Fibroblast of lung (primary cell): ENCODE measurements at places on chromosomes 7 and 10.

DNA sequence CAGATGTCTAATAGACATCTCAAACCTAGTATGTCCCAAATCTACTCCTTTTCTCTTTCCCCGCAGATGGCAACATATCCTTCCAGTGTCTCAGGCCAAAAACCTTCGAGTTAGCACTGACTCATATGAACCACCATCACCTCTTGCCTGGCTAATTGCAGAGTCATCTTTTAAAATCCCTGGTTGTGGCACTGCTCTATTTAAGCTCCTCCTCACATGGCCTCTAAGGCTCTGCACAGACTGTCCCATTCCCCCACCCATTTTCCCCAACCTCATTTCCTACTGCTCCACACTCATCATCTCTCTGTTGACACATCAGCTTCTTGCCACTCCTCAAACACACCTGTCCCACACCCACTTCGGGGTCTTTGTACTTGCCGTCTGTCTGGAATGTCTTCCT, 16.8 kb upstream of the HBP1 start:
- peak; percentile 63 for DNase-seq

DNA sequence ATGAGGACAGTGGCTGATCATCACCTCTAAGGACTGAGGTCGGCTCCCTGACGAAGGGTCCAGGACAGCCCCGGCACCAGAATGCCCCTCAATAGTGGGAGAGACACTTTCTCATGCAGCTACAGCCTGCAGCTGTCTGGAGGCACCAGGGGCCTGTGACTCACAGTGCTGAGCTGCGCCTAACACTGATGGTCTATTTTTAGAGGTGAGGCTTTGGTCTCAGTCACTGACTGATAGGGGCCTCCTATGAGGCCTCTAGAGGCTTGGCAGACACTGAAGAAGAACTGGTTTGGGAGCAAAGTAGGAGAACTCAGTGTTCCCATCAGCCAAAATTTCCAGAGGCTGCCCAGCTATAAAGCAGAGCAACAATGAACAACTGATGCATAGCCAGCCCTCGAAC, 130.1 kb downstream of the COBL start:
- peak; percentile 1 for DNase-seq

GRCh38 chr7:45923290-45923689, 2.2 kb upstream of the IGFBP3 start:
- DNase-seq: peak; percentile 79

- DNase-seq: no peak
Measured at GRCh38 chr10:25232204-25232603, 57.4 kb downstream of the GPR158 start.

- no peak for DNase-seq
Measured at GRCh38 chr7:69787736-69788431, 189.6 kb downstream of the AUTS2 start.

- DNase-seq: no peak
Measured at GRCh38 chr7:25844102-25844870, 307.7 kb upstream of the NFE2L3 start.

DNA sequence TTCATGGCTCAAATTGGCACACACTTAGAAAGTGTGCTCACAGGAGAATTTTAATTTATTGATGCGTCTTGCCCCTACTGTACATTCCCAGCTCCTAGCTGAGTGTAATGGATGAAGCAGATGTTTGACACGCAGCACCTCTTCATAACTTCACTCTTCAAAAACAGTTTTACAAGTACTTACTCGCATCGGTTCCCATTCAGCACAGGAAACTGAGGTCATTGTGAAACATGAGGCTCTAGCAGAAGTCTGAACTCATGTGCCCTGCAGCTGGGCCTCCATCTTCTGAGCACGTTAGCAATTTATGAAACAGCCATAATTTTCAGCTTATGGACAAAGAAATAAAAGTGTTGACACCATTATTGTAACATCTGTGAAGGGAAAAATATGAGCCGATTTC, 558.9 kb upstream of the MGMT start:
- DNase-seq: no peak

DNA sequence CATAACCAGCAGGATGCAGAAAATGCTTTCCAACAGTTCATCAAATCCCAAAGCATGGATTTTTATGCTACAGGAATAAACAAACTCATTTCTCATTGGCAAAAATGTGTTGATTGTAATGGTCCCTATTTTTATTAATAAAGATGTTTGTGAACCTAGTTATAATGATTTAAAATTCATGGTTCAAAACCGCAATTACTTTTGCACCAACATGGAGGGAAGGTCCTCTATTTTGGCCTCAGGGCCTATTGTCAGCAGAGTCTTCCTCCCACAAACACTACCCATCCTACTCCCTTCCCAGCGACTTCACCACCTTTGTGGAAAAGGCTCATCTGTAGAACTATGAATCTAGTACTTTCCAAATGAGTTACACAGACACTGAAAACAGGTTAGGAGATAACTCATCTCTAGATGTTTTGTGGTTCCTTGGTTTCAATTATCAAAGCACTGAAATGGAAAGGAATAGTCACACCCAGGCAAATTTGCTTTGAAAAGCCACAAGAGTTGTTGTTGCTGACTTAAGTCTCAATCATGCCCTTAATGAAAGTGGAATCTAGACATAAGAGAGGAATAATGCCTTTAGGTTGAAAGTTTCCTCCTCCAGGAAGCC, 59.4 kb upstream of the FRMD4A start:
- DNase-seq: no peak

DNA sequence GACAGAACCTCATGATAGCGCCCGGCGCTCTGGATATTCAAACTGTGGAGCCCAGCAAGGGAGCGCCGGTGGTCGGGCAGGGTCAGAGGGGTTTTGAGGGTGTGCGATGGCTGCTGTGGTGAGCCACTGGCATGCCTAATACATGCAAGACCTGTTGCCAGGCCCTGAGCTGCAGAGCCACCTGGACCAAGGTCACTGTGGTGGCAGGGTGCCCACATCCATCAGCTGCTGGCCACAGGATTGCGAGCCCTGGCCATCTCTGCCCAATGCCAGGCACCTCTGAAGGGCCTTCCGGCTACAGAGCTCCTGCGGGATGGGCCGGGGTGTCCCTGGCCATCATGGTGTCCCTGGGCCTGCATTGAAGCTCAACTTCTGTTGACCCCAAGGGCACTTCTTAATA, 123.0 kb upstream of the TNRC18 start:
- DNase-seq: no peak

GRCh38 chr10:61390851-61391250, 62.3 kb downstream of the TMEM26 start:
- DNase-seq: no peak

GRCh38 chr10:4016214-4016740, 231.3 kb upstream of the KLF6 start:
- no peak for DNase-seq

- DNase-seq: no peak
Measured at GRCh38 chr10:21972584-21972983, 30.9 kb downstream of the DNAJC1 start.

DNA sequence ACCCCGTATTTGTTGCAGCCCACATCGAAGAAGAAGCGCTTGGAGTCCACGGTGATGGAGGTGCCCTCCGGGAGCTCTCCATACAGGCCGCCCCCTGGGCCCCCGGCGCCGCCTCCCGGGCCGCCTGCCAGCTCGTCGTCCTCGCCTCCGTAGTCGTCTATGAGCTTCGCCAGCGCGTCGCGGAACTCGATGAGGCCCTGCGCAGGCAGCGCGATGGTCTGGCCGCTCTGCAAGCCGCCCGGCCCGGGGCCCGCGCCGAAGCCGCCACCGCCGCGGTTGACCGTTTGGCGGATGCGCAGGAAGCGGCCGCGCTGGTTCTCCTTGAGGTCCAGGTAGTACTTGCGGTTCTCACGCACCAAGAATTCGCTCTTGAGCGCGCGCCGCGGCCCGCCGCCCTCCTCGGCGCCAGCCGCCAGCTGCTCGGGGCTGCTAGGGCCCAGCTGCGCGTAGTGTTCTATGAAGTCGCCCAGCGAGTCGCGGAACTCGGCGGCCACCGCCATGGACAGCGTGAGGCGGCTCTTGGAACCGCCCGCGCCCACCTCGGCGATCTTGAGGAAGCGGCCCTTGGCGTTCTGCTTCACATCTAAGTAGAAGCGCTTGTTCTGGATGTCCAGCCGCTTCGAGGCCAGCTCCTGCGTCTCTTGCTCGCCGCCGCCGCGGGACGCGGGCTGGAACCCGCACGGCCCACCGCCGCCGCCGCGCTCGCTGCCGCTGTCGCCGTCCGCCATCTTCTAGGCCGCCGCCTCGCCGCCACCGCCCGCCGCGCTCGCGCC, 523 bp downstream of the PURB start:
- peak; percentile 74 for DNase-seq

- no peak for DNase-seq
Measured at GRCh38 chr10:132149917-132150316, 36.8 kb upstream of the DPYSL4 start.

- DNase-seq: peak; percentile 82
Measured at GRCh38 chr10:70492786-70493659, 14.5 kb downstream of the PALD1 start.

- DNase-seq: peak; percentile 48
Measured at GRCh38 chr10:14220026-14220425, 110.7 kb downstream of the FRMD4A start.

DNA sequence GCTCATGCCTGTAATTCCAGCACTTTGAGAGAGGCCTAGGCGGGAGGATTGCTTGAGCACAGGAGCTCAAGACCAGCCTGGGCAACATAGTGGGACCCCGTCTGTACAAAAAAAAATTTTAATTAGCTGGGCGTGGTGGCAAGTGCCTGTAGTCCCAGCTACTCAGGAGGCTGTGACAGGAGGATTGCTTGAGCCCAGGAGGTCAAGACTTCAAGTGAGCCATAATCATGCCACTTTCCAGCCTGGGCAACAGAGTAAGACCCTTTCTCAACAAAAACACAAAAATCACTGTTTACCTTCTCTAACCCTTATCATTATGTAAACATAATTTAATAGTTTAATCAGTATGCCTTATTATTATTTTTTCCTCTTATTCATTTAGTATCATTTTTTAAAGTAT, 44.5 kb downstream of the GBF1 start:
- no peak for DNase-seq

- peak; percentile 40 for DNase-seq
Measured at GRCh38 chr10:76043261-76043660, 611.8 kb downstream of the LRMDA start.

DNA sequence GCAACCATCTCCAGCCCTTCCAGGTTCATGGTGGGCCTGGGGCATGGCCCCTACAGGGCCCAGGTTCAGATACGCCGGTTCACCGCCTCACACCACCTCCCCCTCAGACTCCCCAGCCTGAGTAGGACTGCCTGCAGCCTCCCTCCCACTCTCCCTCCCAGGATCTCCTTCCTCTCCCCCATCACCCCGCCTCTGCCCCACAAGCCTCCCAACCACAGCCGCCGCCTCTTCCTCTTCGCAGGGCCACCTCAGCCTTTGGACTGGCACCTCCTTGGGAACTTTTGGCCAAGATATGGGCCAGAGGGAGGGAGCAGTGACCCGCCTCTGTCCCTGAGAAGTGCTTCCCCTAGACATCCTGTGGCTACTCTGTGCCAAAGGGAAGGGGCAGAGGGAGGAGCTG, 9.3 kb downstream of the KCNIP2 start:
- no peak for DNase-seq

DNA sequence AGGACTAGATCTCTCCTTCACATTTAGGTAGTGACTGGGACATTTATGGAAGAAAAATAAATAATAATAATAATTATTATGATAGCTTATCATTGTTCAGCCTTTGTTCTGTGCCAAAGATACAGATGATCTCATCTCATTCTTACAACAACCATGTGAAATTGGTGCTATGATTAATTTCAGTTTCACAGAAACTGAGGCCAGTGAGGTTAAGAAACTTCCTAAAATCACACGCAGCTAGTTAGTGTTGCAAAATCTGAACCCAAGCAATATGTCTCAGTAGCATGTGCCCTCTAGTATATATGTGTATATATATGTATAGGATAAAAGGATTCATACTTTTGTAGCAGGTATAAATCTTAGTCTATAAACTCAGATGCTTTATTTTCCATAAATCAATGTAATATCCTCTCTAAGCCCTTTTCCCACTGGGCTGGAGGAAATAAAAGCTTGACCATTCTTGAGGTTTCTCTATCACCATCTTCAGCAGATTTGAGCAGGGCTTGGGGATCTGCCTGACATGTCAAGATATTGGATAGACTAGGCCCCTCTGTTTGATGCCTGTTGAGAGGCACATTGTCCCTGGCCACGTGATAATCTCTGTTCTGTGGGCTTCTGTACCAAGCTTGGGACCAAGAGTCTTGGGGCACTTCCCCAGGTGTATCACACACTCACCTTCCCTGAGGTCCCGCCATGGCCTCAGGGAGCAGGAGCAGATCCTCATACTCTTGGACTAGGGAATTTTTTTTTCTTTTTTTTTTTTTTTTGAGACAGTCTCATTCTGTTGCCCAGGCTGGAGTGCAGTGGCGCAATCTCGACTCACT, 172.6 kb upstream of the NRP1 start:
- DNase-seq: peak; percentile 60

GRCh38 chr7:32204361-32205018, 134.3 kb upstream of the PDE1C start:
- DNase-seq: peak; percentile 84
